ENCODE measurements at places on chromosomes 1 and 21.

DNA sequence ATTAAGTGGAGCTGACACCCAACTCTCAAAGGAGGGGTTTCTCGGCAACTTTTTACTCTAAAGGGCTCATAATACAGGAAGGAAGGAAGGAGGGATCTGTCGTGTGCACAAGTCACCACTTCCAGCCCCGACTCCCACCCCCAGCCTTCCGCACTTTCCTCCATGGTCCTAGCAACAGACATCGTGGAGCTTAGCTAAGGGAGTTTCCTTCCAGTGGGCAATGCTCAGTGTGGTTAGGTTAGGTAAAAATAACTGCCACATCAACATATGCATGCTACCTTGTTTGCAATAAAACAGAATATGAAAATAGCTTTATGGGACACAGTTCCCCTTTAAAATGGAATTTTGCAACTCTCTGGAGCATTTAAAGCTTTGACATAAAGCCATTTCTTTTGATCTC lies 35.2 kb downstream of the KANK4 start:
- no peak for DNase-seq

DNA sequence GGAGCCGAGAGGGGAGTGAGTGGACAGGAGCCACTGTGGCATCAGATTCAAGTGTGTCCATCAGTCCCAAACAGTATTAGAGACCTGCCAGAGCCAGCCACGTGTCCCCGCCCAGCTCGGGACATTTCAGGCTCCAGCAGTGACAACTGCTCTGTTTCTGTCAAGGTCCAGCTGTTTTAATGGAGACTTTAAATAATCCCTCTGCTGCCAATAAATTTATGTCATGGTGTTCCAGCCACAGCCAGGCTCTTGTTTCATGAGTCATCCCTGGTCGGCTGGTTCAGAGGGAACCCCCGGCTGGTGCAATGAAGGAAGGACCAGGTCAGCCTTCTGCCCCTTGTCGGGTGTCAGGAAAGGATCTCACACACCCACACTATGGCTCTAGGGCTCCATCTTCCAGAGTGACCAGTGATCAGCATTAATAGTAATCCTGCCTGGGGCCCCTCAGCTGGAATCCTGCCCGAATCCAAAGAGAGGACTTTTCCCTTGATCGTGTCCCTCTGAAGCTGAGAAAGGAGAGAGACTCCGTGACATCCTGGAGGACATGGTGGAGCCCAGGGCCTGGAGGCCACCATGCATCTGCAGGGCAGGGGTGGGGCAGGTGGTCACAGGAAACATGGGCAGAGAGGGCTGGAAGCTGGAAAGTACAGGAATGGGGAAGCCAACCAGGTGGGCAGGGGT lies 197.3 kb downstream of the MATN1 start:
- DNase-seq, result no peak

GRCh38 chr1:36497207-36497606 lies 14.5 kb upstream of the CSF3R start:
- no peak for DNase-seq

DNA sequence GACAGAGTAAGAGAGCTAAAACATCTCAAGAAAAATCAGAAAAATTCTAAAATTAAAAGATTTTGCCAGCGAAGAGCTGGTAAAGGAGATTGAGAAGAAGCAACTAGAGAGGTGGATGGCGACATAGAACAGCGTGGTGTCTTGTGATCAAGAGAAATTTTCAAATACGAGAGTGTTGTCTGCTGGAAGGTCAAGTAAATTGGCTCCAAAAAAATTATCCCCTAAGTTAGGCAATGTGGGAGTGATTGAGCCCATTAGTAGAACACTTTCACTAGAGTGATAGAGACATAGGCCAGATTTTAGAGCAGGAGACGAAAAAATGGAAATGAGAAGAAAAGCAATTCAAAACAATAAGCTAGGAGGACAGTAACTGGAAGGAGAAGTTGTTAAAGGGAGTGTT lies 94.3 kb upstream of the MPC2 start:
- no peak for DNase-seq

DNA sequence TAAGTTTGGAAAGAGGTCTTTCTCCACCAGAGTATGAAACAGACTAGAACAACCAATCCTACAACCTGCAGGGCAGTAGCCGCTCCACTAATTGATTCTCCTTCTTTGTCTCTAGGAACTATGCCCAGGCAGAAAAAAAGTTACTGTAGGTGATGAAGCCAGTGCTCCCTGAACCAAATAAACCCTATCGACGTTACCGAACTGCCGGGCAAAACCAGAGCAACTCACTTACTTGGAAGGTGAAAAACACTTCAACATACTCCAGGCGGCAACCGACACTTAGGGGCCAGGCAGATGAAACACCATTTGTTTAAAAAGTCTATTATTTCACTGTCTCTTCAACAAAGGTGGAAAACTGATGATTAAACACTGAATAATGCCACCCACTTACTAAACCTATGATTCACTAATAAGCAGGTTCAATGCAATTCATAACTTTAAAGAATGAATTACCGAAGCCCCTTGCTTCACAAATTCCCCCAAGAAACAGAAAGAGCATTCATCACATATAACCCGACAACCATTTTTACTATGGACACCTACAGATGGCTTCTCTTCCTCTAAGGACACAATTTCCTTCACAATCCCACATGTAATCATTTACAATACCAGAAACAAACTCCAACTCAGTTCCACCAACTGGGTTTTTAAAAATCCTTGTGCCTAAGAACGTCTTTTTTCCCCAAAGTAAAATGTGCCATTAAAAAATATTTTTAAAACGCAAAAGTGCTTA lies 1.6 kb downstream of the NRIP1 start:
- no peak for DNase-seq
